ENCODE measurements at places on chromosomes 16 and 17.

DNA sequence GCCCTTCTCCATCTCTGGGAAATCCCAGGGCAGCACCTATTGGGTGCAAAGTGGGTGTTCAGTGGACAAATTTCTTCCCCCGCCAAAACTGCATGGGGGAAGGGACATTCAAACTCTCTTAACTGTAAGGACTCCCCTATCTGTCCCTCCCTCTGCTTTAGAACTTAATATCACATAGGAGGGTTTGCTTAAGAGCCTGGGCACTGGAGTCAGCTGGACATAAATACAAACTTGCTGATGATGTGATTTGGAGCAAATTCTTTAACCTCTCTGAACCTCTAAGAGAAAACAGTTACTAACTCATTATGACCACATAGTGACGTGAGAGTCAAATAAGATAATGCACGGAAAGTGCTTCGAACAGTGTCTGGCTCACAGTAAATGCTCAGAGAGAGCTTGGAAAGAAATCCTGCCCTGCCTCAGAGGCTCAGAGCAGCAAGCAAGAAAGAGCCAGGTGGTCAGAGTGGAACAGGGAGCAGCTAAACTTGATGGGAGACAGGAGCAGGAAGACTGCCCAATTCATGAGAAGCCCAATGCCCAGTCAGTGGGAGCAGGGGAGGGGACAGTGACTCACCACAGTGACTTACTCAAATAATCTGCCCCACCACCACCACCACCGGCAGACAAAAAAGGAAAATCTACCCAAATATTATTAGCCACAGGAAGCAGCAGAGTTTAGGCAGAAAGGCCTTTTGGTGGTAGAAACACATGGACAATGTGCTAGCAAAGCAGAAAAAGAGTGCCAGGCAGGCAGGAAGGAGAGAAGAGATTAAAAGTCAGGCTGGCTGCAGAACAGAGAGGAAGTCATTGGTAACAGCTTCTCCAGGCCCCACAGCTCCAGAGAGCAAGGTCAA is 23.9 kb upstream of the CCL1 start:
- no peak for DNase-seq

DNA sequence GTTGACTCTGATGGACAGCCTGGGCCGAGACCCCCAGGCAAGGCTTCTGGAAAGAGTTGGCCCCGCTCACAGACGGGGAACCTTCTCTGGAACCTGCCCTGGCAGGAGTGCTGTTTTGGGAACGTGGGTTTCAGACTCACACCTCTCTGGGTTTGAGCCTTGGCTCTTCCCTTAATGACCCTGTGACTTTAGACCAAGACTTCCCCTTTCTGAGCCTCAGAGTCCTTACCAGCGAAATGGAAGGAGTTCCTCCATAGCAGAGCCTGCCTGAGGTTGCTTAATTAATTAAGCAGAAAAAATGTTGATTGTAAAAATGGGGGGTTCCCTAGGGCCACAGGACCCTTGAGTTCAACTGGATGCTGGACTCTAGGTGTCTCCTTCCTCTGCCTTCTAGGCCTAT is 408.2 kb downstream of the SEC14L1 start:
- no peak for DNase-seq

- DNase-seq: no peak
Observed at GRCh38 chr17:56599088-56599487, 5.6 kb downstream of the NOG start.

DNA sequence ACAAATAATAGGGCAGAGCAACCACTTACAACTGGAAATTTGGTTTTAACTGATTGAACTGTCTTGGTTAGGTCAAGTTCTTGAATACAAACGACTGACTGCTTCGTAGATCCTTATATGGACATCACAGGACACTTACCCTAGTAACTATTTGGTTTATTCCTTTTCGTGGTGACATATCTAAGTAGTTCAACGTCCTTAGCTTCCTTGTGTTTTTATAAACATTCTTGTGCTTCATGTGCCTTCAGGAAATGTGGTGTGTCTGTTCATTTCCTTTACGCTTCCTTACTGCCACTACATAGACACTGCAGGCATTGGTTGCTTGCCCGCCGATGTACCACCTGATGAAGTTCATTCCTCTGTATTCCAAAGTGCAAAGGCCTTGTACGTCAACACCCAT is 59.3 kb downstream of the USP10 start:
- DNase-seq: no peak

GRCh38 chr16:21194771-21195301 is 16.5 kb downstream of the ZP2 start:
- no peak for DNase-seq

GRCh38 chr17:63292421-63292820 is 153.7 kb downstream of the CYB561 start:
- no peak for DNase-seq

- DNase-seq: no peak
Observed at GRCh38 chr17:27788919-27789318, 11.4 kb downstream of the NOS2 start.

Measured in left forelimb (tissue), 1 donor.